Suprapubic skin (tissue), 4 donors: ENCODE measurements at places on chromosomes 11 and 22.

DNA sequence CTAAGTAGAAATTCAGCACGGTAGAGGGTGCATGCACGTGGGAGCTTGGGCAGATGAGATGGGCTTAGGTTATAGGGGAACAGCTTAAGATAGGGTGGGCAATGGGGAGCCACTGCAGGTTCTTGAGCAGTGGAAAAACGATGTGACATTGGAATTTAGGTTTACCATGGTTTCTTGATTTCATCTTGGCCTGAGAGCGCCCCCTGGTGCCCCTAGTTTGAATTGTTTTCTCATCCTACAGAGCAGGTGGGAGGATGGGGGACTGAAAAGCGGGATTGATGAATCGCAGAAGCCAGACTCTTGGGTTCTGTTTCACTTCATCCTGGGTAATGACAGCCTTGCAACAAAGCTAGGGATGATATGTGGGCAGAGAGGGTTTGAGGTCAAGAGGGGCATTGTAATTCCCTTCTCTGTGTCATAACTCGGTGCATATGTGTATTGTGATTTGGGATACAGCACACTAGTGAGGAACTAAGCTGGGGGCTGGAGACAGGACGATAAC is 6.7 kb upstream of the MCAM start:
- DNase-seq: peak; percentile 85
- no peak overlapping the region for H3K4me3 ChIP-seq
- H3K27me3 ChIP-seq: peaks cover 8% of the 10 kb centered on the region
- no peaks in the 10 kb centered on the region for H3K36me3 ChIP-seq
- H3K4me1 ChIP-seq: peaks cover 33% of the 10 kb centered on the region
- no peak overlapping the region for H3K27ac ChIP-seq

DNA sequence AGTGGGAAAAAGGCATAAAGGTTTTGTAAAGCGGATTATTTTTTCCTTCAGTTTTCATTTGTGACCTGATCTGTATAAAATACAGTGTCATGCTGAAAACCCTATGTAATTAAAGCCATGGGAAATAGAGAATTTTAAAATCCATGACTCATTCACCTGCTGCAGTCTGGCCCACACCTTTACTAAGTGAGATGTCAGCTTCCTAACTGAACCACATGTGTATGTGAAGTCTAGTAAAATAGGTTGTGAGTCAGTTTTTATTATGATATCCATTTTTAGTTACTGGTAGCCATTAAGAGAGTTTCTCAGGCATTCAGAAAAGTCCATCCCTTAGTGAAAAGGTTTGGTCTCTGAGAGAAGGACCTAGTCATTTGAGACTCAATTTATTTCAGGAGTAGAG is 60.9 kb downstream of the TRIM44 start:
- no peak for DNase-seq
- H3K27me3 ChIP-seq: no peaks in the 10 kb centered on the region
- peaks cover 12% of the 10 kb centered on the region for H3K36me3 ChIP-seq
- H3K4me1 ChIP-seq: peaks cover 6% of the 10 kb centered on the region

- peak overlapping the region; percentile 5 for H3K27ac ChIP-seq
- peaks cover 67% of the 10 kb centered on the region for H3K4me1 ChIP-seq
- no peak for DNase-seq
- no peaks in the 10 kb centered on the region for H3K36me3 ChIP-seq
- peaks cover 2% of the 10 kb centered on the region for H3K27me3 ChIP-seq
These were observed 65.2 kb downstream of the NFAM1 start for GRCh38 chr22:42366806-42367581.

GRCh38 chr11:81573367-81573766 is 1160.3 kb downstream of the FAM181B start:
- no peak overlapping the region for H3K27ac ChIP-seq
- no peaks in the 10 kb centered on the region for H3K4me1 ChIP-seq
- H3K27me3 ChIP-seq: no peaks in the 10 kb centered on the region
- H3K4me3 ChIP-seq: no peak overlapping the region
- no peak for DNase-seq
- H3K36me3 ChIP-seq: no peaks in the 10 kb centered on the region

DNA sequence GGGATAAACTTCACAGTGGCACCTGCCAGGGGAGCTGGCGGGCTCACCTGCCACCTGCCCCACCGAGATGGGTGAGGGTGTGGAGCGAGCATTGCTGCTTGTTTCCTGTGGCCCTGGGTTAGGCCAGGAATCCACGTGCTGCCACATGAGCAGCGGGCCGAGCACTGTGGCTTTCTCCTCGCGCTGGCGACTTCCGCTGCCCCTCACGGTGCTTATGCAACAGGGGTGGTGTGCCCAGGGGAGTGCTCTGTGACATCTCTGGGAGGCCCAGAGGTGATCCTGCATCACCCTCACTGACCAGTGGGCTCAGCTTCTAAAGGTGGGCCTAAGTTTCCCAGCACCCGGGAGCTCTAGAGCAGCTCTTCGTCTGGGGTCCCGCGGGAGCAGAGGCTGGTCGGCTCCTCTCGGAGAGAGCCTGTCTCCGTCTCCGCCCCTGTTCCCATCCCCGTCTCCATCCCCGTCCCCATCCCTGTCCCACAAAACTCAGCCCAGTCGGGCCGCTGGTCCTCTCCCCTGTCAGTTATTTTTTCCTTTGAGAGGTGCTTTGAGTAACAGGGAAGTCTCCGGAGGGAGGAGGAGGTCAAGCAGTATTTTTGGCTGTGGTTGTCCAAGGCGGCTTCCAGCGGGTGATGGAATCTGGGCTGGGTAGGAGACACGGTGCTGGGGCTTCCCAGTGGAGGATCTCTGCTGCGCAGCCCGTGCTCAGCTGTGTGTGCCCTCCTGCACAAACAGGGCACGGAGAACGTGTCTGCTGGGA is 42.5 kb downstream of the AP2A2 start:
- no peak for DNase-seq
- peaks cover 37% of the 10 kb centered on the region for H3K36me3 ChIP-seq
- no peaks in the 10 kb centered on the region for H3K27me3 ChIP-seq
- peaks cover 27% of the 10 kb centered on the region for H3K4me1 ChIP-seq
- H3K4me3 ChIP-seq: no peak overlapping the region

GRCh38 chr22:24947881-24948280 is 1.4 kb upstream of the LHFPL7 start:
- H3K27ac ChIP-seq: no peak overlapping the region
- peaks cover 34% of the 10 kb centered on the region for H3K4me1 ChIP-seq
- H3K4me3 ChIP-seq: no peak overlapping the region
- no peak for DNase-seq

GRCh38 chr11:35047179-35047578 is 91.8 kb upstream of the CD44 start:
- H3K27ac ChIP-seq: no peak overlapping the region
- DNase-seq: no peak
- H3K4me3 ChIP-seq: no peak overlapping the region
- H3K27me3 ChIP-seq: no peaks in the 10 kb centered on the region
- no peaks in the 10 kb centered on the region for H3K36me3 ChIP-seq
- H3K4me1 ChIP-seq: peaks cover 36% of the 10 kb centered on the region

DNA sequence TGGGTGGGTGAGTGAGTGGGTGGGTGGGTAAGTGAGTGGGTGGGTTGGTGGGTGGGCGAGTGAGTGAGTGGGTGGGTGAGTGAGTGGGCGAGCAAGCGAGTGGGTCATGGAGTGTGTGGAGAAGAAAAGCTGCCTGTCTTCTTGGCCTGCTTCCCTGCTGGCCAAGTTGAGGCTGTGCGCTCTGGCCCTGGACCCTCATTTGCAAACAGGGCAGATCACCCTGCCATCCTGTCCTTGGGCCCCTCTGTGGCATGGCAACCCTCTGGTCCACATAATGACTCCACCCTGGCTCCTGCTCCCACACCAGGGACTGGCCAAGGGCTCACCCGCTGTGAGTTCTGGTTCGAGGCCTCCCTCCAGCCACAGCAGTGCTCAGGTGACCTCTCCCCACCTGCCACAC is 35.1 kb downstream of the CAPN1 start:
- H3K27me3 ChIP-seq: no peaks in the 10 kb centered on the region
- H3K4me3 ChIP-seq: no peak overlapping the region
- peaks cover 4% of the 10 kb centered on the region for H3K36me3 ChIP-seq
- H3K27ac ChIP-seq: no peak overlapping the region
- peak; percentile 62 for DNase-seq
- H3K4me1 ChIP-seq: peaks cover 5% of the 10 kb centered on the region

DNA sequence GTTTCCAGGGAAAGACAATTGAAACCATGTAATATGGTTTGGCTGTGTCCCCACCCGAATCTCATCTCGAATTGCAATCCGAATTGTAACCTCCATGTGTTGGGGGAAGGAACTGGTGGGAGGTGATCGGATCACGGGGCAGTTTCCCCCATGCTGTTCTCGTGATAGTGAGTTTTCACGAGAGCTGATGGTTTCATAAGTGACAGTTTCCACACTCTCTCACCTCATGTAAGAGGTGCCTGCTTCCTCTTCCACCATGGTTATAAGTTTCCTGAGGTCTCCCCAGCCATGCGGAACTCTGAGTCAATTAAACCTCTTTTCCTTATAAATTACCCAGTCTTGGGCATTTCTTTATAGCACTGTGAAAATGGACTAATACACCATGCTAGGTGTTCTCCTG is 148.3 kb upstream of the CADM1 start:
- no peak for DNase-seq
- no peak overlapping the region for H3K27ac ChIP-seq
- no peak overlapping the region for H3K4me3 ChIP-seq

DNA sequence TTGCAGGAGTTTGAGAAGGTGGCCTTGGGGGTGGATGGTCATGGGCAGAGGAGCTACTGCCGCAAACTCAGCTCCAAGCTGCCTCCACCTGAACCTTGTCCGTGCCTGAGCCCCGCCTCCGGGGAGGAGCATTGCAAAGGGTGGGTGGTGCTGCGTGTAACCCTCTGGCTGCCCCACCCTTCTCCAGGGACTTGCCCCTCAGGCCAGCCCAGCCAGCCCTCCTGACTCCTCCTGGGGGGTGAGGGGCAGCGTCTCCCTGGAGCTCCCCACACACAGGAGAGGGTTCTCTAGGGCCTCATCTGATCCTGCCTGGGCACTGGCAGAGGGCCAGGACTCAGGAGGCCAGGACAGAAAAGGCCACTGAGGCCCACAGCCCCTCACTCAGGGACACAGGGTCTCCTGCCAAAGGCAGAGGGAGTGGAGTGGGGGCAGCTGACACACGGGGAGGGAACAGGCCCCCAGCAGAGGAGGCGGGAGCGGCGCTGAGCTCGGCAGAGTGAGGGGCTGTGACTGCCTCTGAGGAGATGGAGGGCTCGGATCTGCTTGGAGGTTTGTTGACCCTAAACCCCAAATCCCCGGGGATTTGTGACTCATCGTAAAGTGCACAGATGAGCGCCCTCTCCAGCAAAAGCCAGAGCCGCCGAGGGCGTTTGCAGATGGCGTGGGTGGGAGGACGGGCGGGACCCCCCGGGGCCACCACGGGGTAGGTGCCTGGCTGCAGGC is 12.8 kb downstream of the BRSK2 start:
- peaks cover 82% of the 10 kb centered on the region for H3K27me3 ChIP-seq
- H3K36me3 ChIP-seq: no peaks in the 10 kb centered on the region
- H3K4me3 ChIP-seq: no peak overlapping the region
- DNase-seq: no peak
- H3K4me1 ChIP-seq: no peaks in the 10 kb centered on the region

- DNase-seq: peak; percentile 88
- H3K4me1 ChIP-seq: peaks cover 62% of the 10 kb centered on the region
- H3K27ac ChIP-seq: peak overlapping the region; percentile 98
- peak overlapping the region; percentile 90 for H3K4me3 ChIP-seq
- no peaks in the 10 kb centered on the region for H3K27me3 ChIP-seq
- H3K36me3 ChIP-seq: peaks cover 21% of the 10 kb centered on the region
These were observed 546 bp downstream of the DRAP1 start for GRCh38 chr11:65919573-65920371.
